ENCODE measurements at places on chromosomes 1 and 21.
A peak's percentile ranks its signal among the peaks of the same experiment; 100 is the strongest.

GRCh38 chr1:32274646-32275340 lies 17.1 kb upstream of the HDAC1 start:
- DNase-seq, result no peak

DNA sequence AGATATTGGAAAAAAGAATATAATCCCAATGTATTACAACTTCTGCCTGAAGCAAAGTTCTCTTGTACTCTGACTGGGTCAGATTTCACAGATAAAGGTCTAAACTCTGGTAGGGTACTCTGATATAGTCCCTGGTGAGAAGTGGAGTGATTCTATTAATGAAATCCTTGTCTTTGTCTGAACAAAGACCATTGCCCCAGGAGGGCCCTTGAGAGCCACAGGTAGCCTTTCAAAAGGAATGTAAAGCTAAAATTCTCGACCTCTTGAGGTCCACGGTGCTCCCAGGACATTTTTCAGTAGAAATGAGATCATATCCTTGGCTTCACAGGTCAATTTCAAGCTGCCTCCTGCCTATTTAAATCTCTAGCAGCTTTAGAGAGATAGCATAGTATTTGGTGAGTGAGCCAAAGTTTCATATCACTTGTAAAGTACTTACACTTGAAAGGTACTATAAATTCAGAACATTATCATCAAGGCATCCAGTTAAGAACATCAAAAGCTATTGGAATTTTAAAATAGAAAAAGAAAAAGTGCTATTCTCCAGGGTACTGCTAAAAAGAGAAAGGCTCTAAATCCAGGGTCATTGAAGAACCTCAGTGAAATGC lies 10.1 kb downstream of the TNNI3K start:
- no peak for DNase-seq

DNA sequence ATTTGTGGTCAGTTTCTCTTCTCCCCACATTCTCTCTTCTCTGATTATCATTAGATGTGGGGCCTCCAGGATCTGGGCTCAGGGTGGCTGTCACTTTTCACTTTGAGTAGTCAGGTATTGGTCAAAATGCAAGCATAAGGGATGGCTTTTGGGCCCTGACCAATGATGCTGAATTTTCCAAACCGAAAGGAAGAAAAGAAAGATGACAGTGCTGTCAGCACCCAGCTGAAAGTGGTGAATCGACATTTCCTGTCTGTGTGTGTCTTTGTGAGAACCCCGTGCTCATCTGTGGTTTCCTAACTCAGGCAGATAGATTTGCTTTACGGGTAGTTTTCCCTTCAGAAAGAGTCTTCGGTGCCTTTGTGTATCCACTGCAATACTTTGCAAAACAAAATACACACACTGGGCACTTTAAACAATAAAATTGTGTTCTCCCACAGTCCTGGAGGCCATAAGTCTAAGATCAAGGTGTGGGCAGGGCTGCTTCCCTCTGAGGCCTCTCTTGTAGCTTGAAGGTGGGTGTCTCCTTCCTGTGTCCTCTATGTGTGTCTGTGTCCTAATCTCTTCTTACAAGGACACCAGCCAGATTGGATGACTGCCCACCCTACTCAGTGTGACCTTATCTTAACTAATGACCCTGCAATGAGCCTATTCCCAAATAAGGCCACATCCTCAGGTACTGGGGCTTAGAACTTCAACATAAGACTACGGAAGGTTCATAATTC lies 274.8 kb upstream of the AJAP1 start:
- peak; percentile 87 for DNase-seq

GRCh38 chr1:45545019-45545493 lies 5.6 kb upstream of the AKR1A1 start:
- DNase-seq, result no peak

DNA sequence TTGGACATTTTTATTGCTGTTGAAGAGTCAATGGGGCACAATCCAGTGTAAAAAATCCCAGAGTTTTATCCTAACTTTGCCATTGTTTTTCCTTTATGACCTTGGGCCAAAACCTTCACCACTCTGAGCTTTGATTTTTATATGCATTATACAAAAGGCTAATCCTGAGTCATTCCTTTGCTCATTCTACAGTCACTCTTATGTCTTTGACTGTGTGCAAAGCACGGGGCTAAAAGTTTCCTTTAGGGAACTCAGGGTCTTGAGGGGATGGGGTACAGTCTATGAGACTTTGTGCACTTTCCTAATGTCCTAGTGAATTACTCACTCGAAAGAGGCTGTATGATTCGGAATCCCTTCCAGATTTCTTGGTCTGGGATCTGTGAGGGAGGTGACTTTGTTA lies 543.2 kb upstream of the CAMK1G start:
- no peak for DNase-seq

- peak; percentile 45 for DNase-seq
These were observed 2.2 kb downstream of the NUAK2 start for GRCh38 chr1:205319081-205320018.

GRCh38 chr1:198967566-198967965 lies 328.7 kb downstream of the PTPRC start:
- no peak for DNase-seq

DNA sequence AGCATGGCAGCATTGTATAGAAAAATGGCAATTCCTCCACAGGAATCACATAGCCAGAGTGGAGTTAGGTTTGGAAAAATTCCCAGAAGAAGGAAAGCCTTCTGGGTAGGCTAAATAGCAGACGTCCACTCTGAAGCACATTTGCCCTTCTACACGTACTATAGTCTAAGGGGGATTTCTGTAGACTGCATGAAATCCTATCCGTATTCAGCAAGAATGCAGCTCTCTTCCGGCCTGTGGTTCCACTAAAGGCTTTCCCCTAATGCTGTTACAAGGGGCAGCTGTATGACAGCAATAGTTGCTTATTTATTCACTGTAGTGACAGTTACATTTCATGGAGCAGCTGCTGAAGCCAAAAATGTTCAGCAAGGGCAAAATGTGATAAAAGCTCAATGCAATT lies 263.6 kb downstream of the RWDD3 start:
- no peak for DNase-seq

GRCh38 chr1:47558601-47559593 lies 121.1 kb downstream of the FOXD2 start:
- DNase-seq, result no peak

DNA sequence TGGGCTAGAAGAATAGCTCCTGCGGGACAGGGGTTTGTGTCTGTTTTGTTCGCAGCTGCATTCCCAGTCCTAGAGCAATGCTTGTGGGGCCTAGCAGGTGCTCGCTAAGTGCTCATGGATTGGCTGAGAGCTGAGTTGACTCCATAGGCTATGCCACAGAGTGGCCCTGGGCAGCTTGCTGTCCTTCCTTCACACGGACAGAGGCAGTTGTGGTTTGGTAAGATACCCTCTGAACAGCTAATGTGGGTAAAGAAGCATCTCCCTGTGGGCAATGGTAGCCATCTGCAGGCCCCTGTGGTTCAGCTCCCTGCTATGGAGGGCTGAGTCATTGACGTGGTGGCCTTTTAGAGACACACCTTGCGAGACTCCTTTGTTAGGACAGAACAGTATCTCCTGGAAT lies 23.5 kb upstream of the LBR start:
- DNase-seq, result no peak

GRCh38 chr21:31176080-31176551 lies 137.8 kb upstream of the KRTAP19-8 start:
- no peak for DNase-seq

- no peak for DNase-seq
These were observed 187.1 kb upstream of the CACNA1E start for GRCh38 chr1:181296180-181296579.

- no peak for DNase-seq
These were observed 63.3 kb downstream of the TNR start for GRCh38 chr1:175679981-175680652.

- no peak for DNase-seq
These were observed 15.2 kb upstream of the PDIK1L start for GRCh38 chr1:26096471-26096870.

- DNase-seq, result no peak
These were observed 633.1 kb downstream of the AJAP1 start for GRCh38 chr1:5287178-5288150.

GRCh38 chr1:226121587-226122400 lies 59.3 kb downstream of the H3-3A start:
- peak; percentile 94 for DNase-seq

DNA sequence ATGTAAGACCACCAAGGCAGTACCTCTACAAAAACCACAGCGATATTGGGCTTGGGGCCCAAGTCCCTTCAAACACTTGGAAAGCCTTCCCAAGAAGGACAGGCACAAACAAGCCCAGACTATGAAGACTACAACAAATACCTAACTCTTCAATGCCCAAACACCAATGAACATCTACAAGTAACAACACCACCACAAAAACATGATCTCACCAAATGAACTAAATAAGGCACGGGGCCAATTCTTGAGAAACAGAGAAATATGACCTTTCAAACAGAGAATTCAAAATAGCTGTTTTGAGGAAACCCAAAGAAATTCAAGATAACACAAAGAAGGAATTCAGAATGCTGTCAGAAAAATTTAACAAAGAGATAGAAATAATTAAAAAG lies 86.8 kb downstream of the COL24A1 start:
- no peak for DNase-seq

GRCh38 chr1:224770336-224770693 lies 154.2 kb downstream of the CNIH3 start:
- no peak for DNase-seq

- DNase-seq, result no peak
These were observed 3.9 kb upstream of the KCNA2 start for GRCh38 chr1:110610084-110610483.

GRCh38 chr1:224592636-224593582 lies 23.2 kb upstream of the CNIH3 start:
- DNase-seq, result peak; percentile 9

DNA sequence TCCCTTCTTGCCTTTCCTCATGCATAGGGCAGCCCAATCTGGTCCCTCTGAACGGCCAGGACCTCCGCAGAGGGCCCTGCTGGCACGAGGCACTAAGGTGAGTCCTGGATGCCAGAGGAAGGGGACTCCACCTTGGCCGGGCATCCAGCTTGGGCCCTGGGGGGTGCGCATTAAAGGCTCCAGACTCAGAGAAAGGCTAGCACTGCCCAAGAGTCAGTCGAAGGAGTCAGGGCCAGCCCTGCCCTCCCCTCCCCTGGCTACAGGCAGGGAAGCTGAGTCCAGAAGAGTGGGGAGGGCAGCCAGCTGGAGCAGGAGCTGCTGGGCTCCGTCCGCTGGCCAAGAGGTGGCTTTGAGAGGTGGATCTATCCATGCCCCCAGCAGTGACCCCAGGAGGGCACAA lies 2.8 kb upstream of the EFNA4 start:
- DNase-seq, result no peak

GRCh38 chr1:203088441-203088840 lies 2.6 kb upstream of the MYOG start:
- no peak for DNase-seq

DNA sequence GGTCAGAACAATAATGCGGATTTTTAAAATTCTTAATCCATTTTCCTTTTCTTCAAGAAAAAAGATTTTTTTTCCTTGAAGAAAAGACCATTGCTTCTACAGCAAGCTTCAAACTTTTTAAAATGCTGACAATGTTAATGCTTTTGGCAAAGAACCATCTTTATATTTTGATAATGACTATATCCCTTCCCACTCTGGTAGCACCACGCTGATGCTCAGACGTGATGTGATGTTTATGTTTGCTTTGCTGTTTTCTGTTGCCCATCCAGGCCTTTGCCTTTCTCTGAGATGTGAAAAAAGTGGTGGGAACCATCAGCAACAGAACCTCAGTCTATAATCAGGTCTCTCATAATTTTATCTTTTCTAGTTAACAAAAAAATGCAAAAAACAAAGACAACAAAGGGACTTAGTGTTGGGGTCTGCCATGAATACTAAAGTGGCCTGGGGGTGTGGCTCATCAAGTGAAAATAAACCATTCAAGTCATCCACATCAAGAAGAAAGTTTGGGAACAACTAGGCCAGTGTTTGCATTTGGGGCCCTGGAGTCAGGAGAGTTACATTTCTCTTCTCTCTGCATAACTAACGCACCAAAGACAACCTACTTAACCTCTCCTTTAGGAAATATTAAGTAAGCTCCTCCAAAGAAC lies 244.6 kb upstream of the DMRTA2 start:
- no peak for DNase-seq

DNA sequence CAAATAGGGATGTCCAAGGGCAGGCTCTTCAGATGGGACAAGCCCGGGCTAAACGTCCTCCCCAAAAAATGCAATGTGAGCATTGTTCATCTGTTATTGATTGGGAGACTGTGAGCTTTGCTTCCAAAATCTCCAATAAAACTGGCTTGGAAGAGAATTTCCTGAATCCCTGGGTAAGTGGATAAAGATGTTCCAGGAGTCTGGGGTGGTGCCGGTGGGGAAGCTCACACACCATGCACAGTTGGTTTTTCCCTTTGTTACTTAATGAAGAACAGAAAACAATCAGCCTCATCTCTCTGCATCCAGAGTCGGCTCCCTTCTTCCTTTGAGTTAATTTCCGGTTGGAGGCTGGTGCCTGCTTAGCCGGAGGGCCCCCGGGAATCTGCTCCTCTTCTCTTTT lies 72.1 kb upstream of the ZBTB40 start:
- DNase-seq, result no peak

- no peak for DNase-seq
These were observed 269.5 kb upstream of the NCAM2 start for GRCh38 chr21:20728691-20729090.

DNA sequence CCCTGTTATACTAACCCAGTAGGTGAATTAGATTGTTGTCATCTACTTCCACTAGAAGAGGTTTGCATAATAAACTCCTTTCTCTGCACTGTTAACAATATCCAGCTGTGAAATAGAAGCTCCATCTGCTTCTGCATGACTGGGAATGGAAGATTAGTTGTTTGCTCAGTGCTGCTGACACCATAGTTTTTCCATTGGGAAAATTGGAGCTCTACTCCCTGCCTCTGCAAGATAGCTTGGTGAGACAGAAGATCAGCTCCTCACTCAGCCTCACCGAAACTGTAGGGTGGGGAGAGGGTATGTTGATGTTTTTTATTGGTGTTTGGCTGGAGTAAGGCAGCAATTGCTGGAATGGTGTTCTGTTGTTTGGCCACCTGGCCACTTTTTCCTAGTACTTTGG lies 331.6 kb upstream of the ADAMTS5 start:
- DNase-seq, result no peak

GRCh38 chr1:59139396-59139795 lies 157.5 kb upstream of the FGGY start:
- no peak for DNase-seq

DNA sequence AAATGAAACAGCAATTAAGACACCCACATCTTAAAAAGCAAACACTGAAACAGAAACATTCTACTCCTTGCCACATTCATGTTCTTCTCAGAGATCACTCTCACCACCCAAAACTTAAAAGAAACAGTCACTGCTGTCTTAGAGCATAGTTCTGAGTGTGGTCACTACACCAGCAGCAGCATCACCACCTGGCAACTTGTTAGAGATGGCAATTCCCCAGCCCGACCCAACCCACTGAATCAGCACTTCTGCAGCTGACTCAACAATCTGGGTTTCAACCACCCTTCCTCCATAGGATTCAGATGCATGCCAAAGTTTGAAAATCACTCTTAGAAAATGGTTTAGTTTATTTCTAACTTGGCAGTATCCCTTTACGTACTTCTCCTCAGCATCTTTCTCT lies 126.1 kb downstream of the CDC42BPA start:
- DNase-seq, result peak; percentile 99

DNA sequence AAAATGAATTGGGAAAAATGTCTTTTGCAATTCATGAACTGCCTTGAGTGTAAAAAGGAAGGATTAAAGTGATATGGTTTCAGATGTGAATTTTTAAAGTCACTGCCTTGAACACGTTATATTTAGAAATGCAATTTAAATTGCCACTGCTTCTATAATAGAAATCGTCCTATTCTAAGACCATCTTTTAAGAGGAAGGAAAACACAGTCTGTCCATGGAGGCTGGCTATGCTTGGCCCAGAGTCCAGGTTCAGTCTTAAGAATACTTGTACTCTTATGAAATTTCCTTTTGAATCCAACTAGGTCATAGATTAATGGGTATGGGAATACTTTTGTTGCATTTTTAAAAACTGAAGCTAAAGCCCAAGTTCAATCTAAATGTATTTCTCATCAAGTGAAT lies 86.0 kb downstream of the PCNX2 start:
- DNase-seq, result no peak

Data from MM.1S (cell line).